Activated CD8-positive, alpha-beta memory T cell treated with anti-CD3 and anti-CD28 coated beads for 24 hours (primary cell): ENCODE measurements at places on chromosomes 7 and 10.

DNA sequence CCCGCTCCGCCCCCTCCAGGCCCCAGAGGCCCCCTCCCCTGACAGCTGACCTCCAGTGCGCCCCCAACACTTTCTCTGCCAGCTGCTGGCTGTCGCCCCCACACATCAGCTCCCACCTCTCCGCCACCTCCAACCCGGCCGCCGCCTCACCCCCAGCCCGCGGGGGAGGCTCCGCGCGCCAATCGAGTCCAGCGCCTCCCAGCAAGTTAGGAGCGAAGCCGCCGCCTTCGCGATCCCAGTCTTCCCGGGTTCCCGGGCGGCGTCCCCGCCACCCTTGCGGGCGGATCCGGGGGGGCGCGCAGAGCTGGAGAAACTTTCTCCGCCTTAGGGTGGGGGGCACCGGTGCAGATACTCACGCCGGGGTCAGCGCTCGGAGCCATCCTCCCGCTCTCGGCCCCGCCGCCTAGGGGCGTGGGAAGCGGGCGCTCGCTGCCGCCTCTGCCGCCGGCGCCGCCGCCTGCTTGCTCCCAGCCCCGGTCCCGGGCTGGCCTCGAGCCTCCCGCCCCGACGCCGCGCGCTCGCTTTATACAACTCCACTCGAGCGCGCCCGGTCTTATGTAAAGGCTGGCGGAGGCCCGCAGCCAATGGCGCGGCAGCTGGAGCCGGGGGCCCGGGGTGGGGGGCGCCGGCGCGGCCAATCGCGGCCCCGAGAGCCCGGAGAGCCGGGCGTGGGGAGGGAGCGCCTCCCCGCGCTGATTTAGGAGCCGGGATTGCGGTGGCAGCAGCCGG lies at the start of gene CRTAC1:
Gene CRTAC1 (minus strand): TSS at position 529 of the 729 bp plus-strand sequence. CDS start 149 bp downstream, at position 380.
- no peak for DNase-seq

DNA sequence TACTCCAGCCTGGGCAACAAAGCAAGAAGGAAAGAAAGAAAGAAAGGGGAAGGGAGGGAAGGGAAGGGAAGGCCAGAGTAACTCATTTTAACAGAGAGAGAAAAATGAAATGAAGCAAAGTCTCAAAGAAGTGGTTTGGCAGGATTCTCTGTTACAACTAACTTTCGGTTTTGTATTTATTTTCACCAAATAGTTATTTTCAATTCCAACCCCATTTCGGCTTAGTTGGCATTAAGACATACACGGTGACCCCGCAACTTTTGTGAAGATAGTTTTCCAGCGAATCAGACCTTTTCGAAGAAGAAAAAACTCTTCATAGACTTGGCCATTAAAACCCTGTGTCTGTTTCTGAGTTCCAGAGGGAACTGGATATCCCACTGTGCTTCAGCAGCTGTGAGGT lies 45.2 kb upstream of the LYZL2 start:
- no peak for DNase-seq

DNA sequence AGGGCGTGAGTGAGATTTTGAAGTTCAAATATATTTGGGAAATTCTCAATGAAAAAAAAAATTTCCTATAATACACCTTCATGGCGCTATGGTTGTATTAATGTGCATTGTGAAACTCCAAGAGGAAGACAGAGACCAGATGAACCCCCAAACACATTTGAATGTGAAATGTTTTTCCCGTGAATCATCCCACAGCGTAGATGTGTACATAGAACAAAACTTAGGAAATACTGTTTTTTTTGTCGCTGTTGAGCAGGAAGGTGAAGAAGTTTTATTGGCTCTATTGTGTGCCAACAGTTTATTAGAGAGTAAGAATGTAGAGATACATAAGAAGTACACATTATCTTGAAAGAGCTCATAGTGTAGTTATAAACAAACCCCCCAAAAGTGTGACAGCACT lies 134.0 kb downstream of the KCND2 start:
- no peak for DNase-seq

DNA sequence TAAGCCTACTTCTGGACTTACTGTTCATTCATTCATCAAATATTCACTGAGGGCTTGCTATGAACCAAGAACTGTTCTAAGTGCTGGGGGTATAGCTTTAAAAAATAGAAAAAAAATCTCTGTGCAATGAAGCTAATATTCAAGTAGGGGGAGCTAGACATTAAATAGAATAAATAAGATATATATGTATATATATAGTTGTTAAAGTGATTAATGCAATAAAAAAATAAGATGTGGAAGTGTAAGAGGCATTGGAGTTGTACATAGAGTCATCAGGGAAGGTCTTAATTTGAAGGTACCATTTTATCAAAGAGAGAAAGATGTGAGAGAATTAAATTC lies 181.2 kb upstream of the AGR3 start:
- no peak for DNase-seq

GRCh38 chr10:65375528-65375927 lies 1550.3 kb upstream of the LRRTM3 start:
- DNase-seq = no peak

GRCh38 chr7:76428868-76429805 lies 4.4 kb downstream of the ZP3 start:
- no peak for DNase-seq

DNA sequence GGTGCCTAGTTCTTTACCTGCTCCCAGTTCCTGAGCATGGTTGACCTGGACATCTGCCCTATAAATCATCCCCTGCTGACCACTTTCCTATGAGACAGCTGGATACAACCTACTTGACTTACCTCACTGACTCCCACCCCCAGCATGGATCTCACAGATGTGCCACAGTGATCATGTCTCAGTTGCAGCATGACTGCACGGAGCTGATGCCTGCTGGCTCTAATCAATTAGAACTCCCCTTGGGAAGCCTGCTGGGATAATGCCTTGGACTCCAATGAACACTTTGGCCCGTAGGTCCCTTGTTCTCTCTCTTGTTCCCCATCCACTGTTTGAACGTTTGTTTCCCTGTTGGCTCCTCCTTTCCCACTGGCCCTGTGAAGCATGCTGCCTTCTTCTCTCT lies 271.2 kb upstream of the IGFBP3 start:
- no peak for DNase-seq

GRCh38 chr10:5508786-5509185 lies 9.4 kb upstream of the CALML5 start:
- no peak for DNase-seq

DNA sequence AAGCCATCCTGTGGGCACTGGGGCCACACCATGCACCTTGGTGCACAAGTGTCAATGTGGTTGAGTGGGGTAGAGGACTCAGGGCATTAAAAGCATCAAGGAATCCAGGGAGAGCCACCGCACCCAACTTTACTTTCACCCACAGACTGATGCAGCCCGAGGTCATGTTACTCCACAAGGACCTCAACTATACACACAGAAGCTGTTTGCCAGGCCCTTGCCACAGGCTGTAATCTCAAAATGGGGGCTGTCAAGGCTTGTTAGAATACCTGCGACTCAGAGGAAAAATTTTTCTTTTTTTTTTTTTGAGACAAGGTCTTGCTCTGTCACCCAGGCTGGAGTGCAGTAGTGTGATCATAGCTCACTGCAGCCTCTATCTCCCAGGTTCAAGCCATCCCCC lies 26.5 kb upstream of the KCTD7 start:
- no peak for DNase-seq

DNA sequence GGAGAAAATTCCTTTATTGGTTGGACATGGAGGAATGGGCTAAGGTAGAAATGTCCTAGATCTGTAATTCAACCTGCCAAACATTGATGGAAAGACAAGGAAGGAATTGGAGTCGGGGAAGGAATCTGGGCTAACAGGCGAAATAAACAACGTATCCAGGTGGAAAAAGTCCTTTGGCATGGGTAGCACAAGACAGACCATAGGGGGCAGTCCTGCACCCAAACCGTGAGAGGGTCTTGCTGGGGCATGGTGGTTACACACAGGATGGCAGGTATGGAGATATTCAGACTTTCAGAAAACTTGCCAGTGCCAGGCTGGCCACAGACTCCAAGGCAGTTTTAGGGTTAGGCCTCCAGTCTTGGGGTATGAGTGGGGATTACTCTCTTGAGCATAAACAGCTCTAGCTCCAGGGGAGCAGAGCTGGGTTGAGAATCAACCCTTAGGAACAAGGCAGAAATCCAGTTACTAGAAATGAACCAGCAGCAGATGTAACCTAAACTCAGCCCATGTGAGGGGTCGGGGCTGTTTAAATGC lies 188.6 kb upstream of the GDF10 start:
- DNase-seq = no peak

DNA sequence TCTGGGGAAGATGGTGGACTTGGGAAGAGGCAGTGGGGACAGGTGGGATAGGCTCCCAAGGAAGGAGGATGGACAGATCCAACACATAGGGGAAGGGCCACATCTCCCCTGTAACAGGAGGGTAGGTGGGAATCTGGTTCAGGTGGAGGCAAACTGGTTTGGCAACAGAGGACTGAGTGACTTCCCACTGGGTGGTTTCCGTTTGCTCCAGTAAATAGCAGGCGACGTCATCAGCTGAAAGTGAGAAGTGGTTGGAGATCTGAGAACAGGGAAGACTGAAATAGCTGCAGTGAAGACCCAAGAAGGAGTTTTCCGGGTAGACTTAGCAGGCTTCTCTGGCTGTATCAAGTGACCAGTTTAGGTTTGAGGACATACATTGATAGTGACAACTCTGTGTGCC lies 504.4 kb downstream of the GALNT17 start:
- DNase-seq = no peak

DNA sequence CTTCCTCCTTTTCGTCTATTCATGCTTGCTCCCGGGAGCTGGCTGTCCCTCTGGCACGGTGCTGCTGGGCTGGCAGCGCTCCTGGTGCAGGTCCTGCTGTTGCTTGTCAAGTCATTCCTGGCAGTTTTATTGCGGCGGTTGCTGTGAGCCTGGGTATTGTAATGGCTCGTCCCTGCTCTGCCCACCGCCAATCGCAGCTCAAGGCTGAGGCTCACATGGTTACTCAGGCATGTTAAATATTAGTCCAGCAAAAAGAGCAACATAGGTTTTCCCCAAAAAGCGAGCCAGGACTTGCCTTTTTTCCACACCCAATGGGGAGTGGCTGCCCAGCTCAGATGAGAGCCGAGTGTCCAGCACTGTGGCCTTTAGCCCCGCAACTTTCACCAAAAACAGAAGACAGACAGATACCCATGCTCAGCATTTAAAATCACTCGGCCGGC lies 492.9 kb upstream of the FOXK1 start:
- DNase-seq = no peak
